ENCODE measurements at places on chromosomes 12 and 14.

- peak; percentile 41 for DNase-seq
Observed at GRCh38 chr14:75303381-75303789, 24.8 kb downstream of the FOS start.

DNA sequence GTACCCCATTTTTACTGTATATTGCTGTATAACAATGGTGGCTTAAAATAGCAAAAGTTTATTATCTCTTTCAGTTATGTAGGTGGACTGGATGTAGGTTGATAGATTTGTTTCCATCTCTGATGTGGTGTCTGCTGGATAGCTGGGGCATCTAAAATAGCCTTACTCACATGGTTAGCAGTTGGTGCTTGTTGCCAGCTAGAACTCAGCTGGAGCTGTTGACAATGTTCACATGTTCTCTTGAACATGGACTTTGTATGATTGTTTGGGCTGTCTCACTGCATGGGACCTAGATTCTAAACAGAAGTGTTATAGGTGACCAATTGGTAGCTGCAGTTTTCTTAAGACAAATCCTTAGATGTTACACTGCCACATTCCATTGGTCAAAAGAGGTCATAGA lies 126.9 kb downstream of the GPHN start:
- no peak for DNase-seq

GRCh38 chr12:38904537-38905479 lies 583 bp downstream of the CPNE8 start:
- no peak for DNase-seq

DNA sequence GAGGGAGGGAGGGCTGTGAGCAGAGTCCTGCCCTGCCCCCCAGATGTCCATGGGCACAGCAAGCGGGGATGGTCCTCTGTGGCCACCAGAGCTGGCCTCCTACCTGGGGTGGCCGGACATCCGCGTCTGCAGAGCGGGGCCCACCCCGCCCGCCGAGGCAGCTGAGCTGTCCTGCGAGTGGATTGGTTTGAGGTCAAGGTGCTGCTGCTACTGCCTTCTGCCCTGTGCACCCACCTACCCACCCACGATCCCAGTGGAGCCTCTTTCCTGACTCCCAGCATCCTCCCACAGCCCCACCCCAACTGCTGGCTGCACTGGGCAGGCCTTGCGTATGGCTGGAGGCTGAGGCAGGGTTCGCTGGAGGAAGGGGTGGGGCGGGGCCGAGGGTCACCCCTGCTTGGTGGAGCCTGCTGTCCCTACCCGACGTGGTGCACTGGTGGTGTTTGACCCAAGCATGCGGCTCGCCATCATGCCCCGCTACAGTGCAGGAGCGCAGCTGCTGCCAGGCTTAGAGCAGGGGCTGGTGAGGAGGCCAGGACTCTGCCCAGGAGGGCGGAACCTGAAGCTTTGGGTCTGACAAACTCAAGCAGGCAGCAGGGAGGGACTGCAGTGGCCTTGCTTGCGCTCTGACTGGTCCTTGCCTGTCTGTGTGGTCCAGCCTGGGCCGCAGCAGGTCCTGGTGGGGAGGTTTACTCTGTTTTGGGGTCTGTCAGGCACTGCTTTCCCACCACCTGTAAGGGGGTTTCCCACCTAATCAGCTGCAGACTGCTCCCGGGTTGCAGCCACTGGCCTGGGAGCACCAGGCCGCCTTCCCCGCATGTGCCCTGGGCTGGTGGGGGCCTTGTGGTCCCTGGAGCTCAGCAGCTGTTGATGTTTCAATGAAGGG lies 23.7 kb downstream of the CEP170B start:
- DNase-seq = no peak

DNA sequence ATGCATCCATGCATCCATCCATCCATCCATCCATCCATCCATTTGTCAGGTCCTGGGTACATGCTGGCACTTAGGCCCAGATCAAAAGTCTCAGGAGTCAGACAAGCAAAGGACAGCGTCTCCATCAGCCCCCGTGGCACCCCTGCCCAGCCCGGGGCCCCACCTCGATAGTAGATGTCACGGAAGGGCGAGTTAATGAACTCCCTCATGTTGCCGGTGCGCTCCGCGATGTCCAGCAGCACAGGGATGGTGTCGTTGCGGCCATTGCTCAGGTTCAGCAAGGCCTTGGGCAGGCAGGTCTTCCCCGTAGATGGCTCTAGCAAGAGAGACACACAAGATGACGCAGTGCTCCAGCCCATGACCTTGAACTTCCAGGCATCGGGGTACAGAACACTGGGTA lies 30.4 kb downstream of the TRPV4 start:
- no peak for DNase-seq

GRCh38 chr12:76020281-76020680 lies 11.3 kb downstream of the PHLDA1 start:
- no peak for DNase-seq

DNA sequence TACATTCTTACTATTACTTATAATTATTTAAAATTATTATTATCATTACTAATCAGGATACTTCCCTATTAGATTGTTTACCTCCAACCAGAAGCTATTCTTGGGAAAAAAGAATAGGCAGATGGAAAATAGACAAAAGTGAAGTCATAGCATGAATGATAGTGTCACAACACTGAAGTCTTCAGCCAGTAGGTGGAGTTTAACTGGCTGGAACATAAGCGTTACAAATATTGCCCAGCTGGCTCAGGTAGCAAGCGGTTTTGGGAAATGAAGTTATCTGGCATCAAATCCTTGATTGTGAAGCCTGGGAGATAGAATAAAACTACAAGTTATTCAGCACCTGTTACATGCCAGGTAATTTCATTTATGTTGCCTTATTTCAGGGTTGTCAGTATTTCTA lies 762.9 kb downstream of the C12orf50 start:
- no peak for DNase-seq

Measured in NCI-H446 treated with DMSO at 0.1 percent for 48 hours (cell line).